Psoas muscle (tissue), 8 donors: ENCODE measurements at places on chromosomes 12 and 14.

- no peak overlapping the region for H3K4me3 ChIP-seq
- H3K4me1 ChIP-seq: no peaks in the 10 kb centered on the region
- no peak for DNase-seq
Observed at GRCh38 chr14:101027291-101027690, 123.8 kb upstream of the RTL1 start.

GRCh38 chr12:14716848-14717444 is 20.5 kb upstream of the GUCY2C start:
- no peak overlapping the region for H3K27ac ChIP-seq
- H3K4me3 ChIP-seq: no peak overlapping the region
- no peaks in the 10 kb centered on the region for H3K27me3 ChIP-seq
- no peaks in the 10 kb centered on the region for H3K36me3 ChIP-seq

GRCh38 chr12:68791897-68792481 is 16.0 kb upstream of the MDM2 start:
- H3K27me3 ChIP-seq: no peaks in the 10 kb centered on the region
- no peak overlapping the region for H3K4me3 ChIP-seq
- H3K4me1 ChIP-seq: peaks cover 2% of the 10 kb centered on the region
- H3K27ac ChIP-seq: no peak overlapping the region
- H3K36me3 ChIP-seq: no peaks in the 10 kb centered on the region
- DNase-seq: no peak

- H3K4me1 ChIP-seq: no peaks in the 10 kb centered on the region
- H3K4me3 ChIP-seq: no peak overlapping the region
- H3K27ac ChIP-seq: no peak overlapping the region
- DNase-seq: no peak
Observed at GRCh38 chr12:103161582-103162362, 204.3 kb downstream of the ASCL1 start.

GRCh38 chr14:40581264-40581663 is 1025.4 kb upstream of the LRFN5 start:
- no peaks in the 10 kb centered on the region for H3K36me3 ChIP-seq
- H3K27ac ChIP-seq: no peak overlapping the region
- no peak for DNase-seq
- H3K4me3 ChIP-seq: no peak overlapping the region
- H3K27me3 ChIP-seq: no peaks in the 10 kb centered on the region
- H3K4me1 ChIP-seq: no peaks in the 10 kb centered on the region
